ENCODE measurements at places on chromosomes 2 and 18.

GRCh38 chr18:23934252-23934651 is 80.3 kb upstream of the TTC39C start:
- DNase-seq, result no peak

- DNase-seq, result no peak
These were observed 4.7 kb downstream of the CDK5R2 start for GRCh38 chr2:218964041-218964771.

DNA sequence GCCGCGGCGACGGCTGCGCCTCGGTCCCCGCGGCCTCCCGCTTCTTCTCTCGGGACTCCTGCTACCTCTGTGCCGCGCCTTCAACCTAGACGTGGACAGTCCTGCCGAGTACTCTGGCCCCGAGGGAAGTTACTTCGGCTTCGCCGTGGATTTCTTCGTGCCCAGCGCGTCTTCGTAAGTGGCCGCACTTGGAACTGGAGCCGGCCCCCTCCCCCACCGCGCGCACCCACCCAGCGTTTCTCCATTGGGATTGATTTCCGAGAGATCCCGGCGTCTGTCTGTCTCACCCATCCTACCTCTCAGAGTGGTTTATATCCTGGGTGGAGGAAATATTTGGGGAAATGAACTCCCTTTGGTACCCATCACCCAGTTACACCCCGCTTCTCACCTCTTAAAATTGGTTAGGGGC is 498 bp downstream of the ITGAV start:
- DNase-seq, result no peak

GRCh38 chr2:192098814-192099491 is 95.8 kb downstream of the TMEFF2 start:
- no peak for DNase-seq

DNA sequence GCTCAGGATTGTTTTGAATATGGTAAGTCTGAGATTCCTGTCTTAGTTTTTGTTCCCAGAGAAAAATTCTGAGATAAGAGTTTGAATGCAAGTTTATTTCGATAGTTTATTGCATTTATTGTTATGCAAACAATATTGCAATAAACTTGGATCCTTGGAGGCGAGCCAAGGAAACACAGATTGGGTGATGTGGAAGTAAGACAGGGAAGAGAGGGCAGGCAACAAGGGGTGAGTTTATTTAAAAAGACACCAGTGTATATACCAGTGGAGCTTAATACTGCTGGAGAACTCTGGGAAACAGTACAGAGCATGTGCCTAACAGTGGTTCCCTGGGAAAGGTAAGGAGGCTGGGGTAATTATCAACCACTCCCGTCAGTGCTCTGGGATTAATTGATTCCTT is 87.5 kb upstream of the NEDD4L start:
- DNase-seq, result no peak

All from amygdala (tissue), 56 donors.